ENCODE measurements at places on chromosomes 5 and 9.

DNA sequence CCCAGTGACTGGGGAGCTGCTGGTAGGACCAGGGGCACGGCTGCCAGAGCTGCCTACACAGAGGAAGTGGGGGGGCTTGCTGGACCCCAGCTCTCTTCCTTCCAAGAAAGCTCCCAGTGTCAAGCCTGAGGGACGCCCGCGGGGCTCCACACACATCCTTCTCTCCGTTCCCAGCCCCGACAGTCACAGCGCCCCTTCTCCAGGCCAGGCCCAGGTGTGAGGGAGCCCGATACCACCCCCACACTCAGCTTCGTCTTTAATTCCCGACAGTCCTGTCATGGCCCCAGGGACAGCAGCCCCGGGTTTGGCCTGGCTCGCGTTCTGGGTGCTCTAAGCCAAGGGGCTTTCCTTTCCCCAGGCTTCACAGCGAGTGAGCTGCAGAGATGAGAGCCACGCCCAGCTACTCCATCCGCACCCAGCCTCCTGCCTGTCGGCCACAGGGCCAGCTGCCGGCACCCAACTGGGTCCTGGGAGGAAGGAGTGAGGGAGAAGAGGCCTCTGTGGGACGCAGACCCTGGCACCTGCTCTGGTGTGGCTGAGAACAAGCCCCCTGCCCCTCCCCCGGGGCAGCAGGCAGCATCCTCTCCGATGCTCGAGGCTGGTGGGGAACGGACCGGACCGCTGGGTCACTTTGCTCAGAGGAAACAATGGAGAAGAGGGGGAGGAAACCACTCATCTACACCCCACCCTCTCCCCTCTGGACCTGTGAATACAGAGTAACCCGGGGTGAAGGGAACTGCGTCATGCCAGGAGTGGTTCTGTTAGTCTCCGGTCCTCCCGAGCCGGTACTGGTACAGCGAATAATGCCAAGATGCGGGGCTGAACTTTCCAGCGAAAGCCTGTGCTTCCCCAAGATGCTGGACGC, 53.9 kb upstream of the PHYKPL start:
- DNase-seq: no peak

GRCh38 chr5:19564036-19564435, 424.0 kb downstream of the CDH18 start:
- DNase-seq: no peak

DNA sequence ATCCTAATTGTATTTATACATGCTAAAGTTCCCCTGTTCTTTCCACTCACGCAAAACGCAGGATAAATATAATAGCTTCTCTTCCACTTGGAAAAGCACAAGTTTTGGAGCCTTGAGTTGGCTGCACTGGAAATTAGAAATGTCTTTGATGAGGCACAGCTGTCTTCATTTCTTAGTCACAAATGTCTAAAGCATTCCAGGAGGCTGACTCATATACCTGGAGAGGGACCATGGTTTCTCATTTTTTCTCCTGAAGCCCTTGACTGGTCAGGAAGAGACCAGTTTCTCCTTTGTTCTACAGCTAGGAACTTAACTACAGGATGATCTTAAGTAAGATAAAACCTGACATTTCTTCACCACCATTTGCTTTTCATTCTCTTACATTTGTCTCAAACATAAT, 16.2 kb downstream of the MTX3 start:
- no peak for DNase-seq

- no peak for DNase-seq
Measured at GRCh38 chr5:61333321-61333953, 1.4 kb downstream of the ZSWIM6 start.

GRCh38 chr5:142364251-142365145, 39.7 kb upstream of the SPRY4 start:
- DNase-seq: no peak

DNA sequence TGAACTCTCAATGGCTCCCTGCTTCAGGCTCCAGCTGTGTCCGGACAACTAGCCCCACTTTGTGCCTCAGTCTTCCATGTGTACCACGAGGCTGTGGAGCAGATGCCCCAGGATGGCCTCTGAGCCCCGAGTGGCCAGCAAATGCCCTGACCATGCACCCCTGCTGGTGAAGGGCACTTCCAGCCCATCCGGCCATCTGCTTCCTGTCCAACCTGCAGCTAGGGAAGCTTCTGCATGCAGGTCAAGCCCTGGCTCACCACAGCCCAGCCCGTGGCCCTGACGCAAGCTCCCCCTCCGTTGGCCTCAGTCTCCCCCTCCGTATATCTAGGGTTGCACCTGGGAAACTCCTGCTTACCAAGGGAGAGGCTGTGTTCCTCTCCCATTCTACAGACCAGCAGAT, 4.8 kb downstream of the NINJ1 start:
- no peak for DNase-seq

- DNase-seq: no peak
Measured at GRCh38 chr9:120619751-120620655, 40.0 kb upstream of the CDK5RAP2 start.

GRCh38 chr5:154873791-154874331, 15.4 kb downstream of the CNOT8 start:
- DNase-seq: no peak

DNA sequence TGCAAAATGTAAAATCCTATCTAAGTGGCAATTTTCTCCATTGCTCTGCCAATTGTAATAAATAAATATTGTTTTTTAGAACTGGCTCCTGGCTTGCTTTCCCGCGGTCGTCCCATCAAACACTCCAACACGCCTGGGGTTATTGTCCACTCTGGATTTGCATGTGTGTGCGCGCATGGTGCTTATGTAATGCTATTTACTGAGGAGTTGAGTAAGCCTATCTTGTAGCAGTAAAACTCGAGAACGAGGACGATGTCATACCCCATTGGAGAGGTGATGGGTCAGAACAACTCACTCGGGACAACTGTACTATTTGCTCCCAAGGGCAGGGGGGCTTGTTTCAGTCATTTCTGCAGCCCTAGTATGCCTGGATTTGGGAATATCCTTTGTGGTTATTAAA, 220.9 kb downstream of the PAX5 start:
- no peak for DNase-seq

DNA sequence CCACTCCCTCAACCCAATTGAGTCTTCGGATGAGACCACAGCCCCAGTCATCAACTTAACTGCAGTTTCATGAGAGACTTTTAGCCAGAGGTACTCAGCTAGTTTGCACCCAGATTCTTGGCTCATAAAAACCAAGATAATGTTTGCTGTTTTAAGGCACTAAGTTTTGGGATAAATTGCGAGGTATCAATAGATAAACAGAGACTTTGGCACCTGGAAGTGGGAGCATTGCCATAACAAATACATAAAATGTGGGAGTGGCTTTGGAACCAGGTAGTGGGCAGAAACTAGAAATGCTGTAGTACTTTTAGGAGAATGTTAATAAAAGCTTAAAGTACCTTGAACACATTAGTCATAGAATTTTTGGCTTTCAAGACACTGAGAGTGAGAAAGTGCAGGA, 439.8 kb downstream of the SH3GL2 start:
- DNase-seq: no peak

DNA sequence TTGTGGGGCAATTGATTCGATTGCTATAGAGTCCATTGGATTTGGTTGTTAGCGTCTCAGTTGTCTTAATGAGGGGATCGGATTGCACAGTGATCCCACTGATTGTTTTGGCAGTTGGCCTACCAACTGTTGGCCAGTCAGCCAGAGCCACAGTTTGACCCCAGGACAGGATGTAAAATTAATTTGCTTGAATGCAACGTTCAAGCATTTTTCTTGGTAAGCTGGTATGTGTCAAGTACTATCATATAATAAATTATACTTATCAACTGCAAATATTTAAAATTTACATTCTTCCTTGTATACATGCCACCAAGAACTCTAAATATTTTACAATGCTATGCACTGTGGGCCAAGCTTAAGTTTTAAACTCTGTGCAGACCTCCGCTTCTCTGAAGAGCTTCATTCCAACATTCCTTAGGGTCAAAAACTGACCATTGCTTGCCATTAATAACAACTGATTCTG, 80.4 kb upstream of the OSMR start:
- no peak for DNase-seq

GRCh38 chr9:121285835-121286687, 18.1 kb downstream of the GSN start:
- no peak for DNase-seq

DNA sequence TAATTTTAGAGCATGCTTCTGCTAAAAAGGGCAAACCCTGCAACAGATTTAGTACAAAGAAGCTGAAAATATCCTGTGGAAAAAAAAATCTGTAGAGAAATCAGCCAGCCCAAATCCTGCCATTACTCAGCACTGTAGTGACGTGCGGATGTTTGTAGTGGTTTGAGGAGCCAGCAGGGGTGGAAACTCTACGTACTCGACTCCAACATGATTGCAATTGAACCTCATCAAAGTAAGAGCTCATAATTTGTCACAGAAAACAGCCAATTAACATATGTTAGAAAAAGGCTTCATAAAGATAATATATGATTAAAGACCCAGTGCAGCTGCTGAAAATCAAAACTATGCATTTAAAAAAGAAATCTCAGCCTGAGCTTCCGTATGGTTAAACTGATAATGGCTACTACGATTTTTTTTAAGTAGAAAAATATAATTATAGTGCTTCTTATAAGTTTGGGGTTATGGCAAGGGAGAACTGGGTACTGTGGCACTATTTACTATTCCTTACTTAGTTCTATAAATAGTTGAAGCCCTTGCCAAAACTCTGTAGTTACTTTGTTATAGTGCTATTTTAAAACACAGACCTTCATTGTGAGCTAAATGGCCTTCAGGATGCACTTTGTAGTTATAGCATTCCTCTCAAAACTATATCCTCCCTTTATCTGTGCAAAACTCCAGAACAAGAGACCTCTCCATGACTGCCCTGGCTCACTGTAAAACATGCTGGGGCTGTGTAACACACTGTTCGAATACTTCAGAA, 49.4 kb downstream of the MEF2C start:
- no peak for DNase-seq

- no peak for DNase-seq
Measured at GRCh38 chr9:103193992-103194391, 198.9 kb downstream of the CYLC2 start.

- DNase-seq: no peak
Measured at GRCh38 chr5:68196876-68197275, 18.7 kb upstream of the PIK3R1 start.

- no peak for DNase-seq
Measured at GRCh38 chr9:136112541-136112940, 6.1 kb downstream of the TMEM250 start.

DNA sequence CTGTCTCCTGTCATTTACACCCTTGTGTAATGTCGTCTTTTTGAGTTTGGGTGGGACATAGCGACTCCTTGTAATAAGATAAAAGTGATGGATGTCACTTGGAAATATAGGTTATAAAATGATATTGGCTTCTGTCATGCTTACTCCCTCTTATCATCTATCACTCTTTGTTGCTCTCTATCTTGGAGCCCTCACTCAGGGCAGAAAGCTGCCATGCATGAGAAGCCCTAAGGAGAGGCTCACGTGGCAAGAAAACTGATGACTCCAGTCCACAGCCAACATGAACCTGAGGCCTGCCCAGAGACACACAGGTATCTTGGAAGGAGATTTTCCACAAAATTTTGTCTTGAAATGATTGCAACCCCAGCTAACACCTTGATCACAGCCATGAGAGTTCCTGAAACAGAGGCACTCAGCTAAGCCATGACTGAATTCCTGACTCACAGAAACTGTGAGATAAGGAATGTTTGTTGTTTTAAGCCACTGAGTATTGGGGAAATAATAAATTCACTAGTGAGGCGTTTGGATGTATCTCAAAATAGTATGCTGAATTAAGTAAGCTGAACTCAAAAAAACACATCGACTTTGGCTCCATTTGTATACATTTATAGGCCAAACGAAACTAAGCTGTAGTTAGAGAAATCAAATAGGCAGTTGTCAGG, 216.7 kb downstream of the CDH18 start:
- DNase-seq: no peak

- DNase-seq: no peak
Measured at GRCh38 chr9:127825319-127826051, 22.8 kb downstream of the FPGS start.
